ENCODE measurements at places on chromosomes 4 and X. TPM values are rescaled to one million over a fixed set of nuclear protein-coding genes. Genes with fewer than 3 reads are reported as not detected.

The C4orf50 gene
- total RNA-seq: 0.06 TPM

The FAM149A gene
- total RNA-seq: 38.2 TPM

The FGFRL1 gene
- 28.2 TPM for total RNA-seq

The RTL3 gene
- not detected for total RNA-seq

The CXCL11 gene
- not detected for total RNA-seq

The ASB11 gene
- not detected for total RNA-seq

The HSFX3 gene
- not detected for total RNA-seq

The PFKFB1 gene
- 0.12 TPM for total RNA-seq

The DYNLT3 gene
- total RNA-seq: 65.8 TPM

The GAGE1 gene
- total RNA-seq: 0.49 TPM

The BMPR1B gene
- 9.7 TPM for total RNA-seq

The SMIM10L2A gene
- 1.9 TPM for total RNA-seq

The KIT gene
- total RNA-seq: 24.4 TPM

The JCHAIN gene
- total RNA-seq: 12.3 TPM

DNA sequence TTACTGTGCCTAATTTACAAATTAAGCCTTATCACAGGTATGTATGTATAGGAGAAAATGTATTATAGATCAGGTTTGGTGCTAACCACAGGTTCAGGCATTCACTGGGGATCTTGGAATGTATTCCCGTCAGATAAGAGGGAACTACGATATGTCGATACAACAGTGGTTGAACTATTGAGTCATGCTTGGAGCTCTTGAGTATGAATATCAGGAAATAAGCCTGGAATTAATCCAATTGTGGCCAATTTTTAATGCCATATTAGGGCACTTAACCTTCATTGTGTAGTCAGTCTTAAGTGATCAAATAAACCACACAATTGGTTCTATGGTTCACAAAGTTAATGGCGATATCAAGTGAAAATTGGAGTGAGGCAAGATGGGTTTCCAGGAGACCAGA lies 556.5 kb downstream of the IL1RAPL1 start:
- no peak for DNase-seq

DNA sequence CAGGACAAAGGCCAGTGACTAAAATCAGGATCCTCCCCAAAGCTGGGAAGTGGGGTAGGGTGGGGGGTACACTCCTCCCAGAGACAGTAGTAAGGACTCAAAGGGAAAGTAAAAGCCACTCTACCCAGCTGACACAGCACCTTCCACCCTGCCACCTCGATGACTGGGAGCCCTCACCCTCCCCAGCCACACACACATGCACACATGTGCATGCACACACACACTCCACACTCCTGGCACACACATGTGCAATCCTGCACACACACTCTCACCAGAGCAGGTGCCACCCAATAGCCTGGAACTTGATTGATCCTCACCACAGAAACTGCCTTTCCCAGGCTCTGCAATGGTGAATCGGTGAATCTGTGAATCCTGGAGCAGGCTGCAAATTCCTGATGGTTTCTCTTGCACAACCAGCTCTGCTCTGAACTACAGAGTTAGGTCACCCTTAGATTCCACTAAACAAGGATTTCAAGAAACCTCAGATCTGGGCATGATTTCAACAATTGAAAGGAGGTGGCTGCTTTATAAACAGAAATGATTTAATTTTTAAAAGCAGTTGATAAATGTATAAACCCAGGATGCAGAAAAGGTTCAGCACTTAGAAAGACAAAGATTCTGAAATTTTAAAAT lies 21.5 kb downstream of the AMOT start:
- no peak for DNase-seq

- no peak for DNase-seq
These were observed 83.0 kb downstream of the EIF4E start for GRCh38 chr4:98845960-98846359.

DNA sequence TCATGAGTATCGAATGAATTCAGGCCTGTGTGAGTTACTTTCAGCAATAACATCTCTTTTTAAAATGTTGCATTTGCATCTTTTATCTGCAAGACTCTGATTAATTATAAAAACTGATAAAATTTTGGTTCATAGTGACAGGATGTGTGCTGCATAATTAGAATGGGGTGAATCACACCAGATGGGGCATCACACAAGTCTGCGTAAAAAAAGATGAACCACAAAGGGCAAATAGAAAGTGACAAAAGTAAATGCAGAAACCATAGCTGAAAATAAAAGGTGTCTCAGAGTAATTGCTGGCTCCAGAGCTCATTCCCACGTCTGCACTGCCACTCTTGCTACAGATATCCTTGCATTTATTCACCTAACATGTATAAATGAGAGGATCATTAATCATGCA lies 131.1 kb downstream of the HS3ST1 start:
- no peak for DNase-seq

GRCh38 chr4:180909279-180909678 lies 1333.9 kb upstream of the TENM3 start:
- DNase-seq: no peak

DNA sequence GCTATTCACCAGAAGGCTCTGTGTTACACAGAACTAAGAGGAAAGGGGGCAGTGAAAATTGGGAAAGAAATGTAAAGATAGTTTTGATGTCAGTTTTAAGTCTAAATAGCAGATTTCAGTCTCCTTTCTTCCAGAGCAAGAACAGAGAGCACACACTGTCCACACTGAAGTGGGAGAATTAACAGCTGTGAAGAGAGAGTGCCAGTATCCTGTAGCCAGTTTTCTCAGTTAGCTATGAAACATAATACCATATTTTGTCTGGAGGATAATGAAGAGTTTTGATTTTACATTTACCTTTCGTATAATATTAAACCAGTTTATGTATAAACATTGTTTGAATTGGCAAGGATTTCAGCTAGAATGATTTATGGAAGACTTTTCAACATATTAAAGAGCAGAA lies 35.1 kb downstream of the FBXO8 start:
- no peak for DNase-seq

DNA sequence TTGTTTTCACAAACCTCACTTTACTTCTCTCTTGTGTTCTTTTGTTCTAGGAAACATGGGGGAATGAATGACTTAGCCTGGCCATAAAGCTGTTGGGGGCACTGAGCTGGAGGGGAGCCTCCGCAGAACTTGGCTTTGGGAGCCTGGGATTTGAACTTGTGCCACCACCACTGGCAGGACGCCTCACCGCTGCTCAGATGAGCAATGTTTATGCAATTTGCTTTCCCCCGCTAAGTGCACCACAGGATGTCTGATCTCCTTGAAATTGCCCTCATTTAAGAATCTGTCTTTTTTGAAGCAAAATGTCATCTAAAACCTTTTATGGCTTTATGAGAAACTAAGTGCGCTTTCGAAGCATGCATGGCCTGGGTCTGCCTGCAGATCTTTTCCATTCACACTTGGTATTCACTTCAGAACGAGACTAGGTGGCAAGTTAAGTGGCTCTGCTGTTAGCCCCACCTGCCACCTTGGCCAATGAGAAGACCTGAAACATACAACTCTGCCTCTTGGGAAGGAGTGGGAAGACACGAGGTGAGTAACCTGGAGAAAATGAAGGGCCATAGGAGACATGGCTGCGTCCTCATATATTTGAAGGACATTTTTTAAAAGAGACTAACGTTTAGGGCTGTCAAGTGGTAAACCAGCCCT lies 119.3 kb downstream of the LDB2 start:
- no peak for DNase-seq

- peak; percentile 21 for DNase-seq
These were observed 578 bp downstream of the CHIC2 start for GRCh38 chr4:54063737-54064316.

GRCh38 chr4:6541789-6542188 lies 33.2 kb upstream of the MAN2B2 start:
- DNase-seq: no peak

GRCh38 chr4:48343551-48343950 lies 2.2 kb downstream of the SLAIN2 start:
- no peak for DNase-seq

DNA sequence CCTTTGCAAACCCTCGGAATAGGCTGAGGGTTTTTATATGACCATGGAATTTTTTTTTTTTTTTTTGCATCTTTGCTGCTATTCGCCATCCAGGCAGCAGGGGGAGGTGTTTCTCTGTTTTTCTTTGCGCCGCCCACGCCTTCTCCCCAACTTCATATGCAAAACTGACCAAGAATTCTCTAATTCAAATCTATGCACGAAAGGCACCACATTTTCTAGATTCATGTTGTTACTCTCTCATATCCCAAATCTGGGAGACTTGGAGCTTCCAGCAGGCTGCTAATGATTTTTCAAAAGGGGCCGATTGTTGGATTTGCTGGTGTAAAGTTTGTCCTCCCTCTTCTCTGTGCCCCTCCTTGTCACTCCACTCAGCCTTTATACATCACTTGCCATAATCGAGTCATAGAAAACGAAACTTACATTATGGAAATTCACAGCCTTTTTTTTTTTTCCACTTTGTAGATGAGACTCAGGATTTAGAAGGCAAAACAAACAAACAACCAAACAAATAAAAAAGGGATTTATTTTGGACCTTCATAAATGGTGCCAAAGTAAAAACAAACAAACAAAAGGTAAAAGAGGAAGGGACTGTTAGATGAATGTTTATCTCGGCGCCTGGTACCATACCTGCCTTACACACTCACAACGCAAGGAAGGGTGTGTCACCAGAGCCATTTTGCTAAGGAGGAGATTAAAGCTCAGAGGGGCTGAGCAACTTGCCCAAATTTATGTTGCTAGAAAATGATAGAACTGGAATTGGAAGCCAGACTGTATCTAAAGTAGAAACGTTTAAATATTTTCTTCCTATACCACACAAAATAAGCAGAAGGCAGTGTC lies 29.3 kb upstream of the BOD1L1 start:
- DNase-seq: peak; percentile 54

- no peak for DNase-seq
These were observed 32.1 kb upstream of the BEND2 start for GRCh38 chrX:18252644-18253359.

DNA sequence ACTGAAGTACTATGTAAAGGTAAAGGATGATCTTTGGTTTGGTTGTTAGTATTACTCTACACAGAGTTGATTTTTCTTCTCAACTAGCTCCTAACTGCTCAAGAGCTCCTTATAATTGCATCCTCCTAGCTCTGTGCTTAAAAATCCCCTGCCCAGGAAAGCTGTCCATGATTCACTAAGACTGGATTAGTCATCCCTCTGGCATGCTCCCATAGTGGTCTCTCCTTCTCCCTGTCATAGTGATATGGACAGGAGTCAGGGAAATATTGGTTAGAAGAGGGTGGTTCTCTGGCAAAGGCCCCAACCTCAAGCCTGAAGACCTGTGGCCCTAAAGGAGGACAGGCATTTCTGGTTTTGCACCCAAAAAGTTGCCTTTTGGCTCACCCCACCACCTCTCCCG lies 242.3 kb upstream of the KCNIP4 start:
- no peak for DNase-seq

DNA sequence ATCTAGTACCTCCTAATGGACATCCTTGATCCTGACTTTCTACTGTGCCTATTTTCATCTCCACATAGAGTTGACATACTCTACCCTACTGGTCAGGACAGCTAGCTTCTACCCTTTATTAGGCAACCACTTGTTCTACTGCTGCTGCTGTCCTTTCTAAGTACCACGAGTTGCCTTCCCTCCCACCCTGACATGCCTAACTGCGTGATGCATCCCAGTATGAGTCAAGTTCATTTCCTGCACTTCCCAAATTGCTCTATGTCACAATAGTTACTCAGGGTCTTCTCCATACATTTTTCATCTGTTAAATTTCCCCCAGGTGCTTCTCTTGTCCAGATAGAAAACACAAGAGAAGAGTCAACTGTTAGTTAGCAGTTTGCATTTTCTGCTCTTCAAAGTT lies 133.4 kb downstream of the TBC1D19 start:
- DNase-seq: no peak

DNA sequence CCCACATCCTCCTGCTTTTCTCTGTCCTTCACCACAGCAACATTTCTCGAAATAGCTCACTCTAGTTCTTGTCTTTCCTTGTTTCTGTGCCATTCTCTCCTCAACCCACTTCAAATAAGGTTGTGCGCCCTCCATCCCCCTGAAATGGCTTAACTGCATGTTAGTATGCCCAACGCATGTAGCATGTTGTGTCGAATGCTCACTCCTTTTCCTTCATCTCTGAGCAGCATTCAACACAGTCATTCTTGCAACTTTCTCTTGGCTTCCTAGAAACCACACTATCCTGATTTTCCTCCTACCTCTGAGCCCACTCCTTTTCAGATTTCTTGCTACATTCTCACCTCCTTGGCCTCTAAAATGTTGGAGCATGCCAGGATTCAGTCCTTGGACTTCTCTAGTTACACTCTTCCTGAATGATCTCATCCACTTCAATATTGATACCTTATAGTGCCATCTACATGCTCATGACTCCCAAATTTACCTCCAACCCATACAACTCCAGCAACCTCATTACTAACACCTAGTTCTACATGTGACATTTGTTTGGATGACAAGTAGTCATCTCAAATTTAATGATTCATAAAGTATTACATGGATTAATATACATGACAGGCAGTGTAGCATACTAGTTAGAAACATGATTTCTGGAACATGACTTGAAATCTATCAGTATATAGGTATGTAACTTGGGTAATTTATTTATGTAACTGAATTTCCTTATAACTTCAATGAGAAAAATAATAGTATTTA lies 22.3 kb downstream of the RBMX start:
- DNase-seq: no peak

GRCh38 chr4:19945501-19945900 lies 306.2 kb upstream of the SLIT2 start:
- no peak for DNase-seq

- DNase-seq: no peak
These were observed 78.9 kb downstream of the NCAPG start for GRCh38 chr4:17889692-17890091.

Measured in mucosa of gallbladder (tissue), 1 donor.